ENCODE measurements at places on chromosomes 4 and X.

GRCh38 chr4:150237110-150237872 is 159.0 kb downstream of the DCLK2 start:
- DNase-seq, result no peak

- no peak for DNase-seq
Observed at GRCh38 chrX:151816934-151817333, 82.4 kb downstream of the CNGA2 start.

DNA sequence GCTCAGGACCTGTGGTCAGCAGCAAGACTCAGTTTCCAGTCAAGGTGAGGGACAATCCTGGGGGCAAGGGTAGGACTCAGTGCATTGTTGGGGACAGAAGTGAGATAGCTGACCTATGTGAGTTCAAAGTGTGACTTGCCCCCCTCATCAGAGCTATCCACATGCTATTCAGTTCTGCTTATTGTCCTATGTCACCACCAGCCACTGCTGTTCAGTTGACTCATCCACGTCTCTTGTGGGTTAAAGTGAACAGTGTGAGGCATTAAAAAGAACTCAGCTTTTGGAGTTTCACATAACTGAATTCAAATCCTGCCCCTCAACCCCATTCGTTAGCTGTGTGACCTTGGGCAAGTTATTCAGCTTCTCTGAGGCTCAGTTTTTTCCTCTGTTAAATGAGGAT is 4.4 kb upstream of the APLN start:
- DNase-seq, result no peak

DNA sequence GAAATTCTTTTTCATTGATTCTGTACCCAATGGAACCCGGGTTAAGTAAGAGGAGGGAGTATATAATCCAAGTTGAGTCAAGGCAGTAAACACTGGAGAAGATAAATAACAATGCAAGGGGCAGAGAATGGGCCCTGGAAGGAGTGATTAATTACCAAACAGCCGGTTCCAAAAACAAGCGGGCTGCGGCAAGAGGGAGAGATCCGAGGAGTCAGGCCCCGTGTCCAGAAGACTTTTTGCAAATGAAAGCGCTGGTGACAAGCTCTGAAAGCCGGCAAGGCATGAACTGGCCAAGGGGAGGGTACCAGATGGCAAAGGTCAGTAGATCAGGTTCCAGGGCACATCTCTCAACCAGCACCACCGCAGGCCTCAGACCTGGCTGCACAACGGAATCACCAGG is 294.9 kb downstream of the BCOR start:
- no peak for DNase-seq

All from activated T-cell treated with anti-CD3 and anti-CD28 coated beads, Interleukin-2, amount 50 U/mL, for 1 hour (primary cell).